Stimulated activated naive CD4-positive, alpha-beta T cell treated with Interleukin-2 at 50 U/mL for 16 hours (primary cell): ENCODE measurements at places on chromosomes 6 and 20.

DNA sequence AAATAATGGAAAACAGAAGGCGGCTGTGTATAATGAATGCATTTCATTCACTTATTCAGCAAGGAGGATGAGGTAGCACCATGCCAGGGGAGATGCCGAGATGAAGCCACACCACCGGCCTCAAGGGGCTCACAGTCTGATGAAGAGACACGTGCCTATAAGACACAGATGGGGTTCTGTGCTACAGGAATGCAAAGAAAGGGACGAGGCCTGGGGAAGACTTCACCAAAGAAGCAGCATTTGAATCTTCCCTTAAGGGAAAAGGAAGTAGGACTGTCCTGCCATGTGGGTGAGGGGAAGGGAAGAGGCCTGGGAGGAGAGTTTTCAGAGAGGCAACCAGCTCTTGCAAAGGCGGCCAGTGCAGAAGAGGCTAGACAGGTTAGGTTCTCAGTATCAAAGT is 98.9 kb downstream of the PSMG4 start:
- DNase-seq: no peak

- DNase-seq: no peak
Observed at GRCh38 chr6:117272032-117272866, 6.9 kb downstream of the VGLL2 start.

DNA sequence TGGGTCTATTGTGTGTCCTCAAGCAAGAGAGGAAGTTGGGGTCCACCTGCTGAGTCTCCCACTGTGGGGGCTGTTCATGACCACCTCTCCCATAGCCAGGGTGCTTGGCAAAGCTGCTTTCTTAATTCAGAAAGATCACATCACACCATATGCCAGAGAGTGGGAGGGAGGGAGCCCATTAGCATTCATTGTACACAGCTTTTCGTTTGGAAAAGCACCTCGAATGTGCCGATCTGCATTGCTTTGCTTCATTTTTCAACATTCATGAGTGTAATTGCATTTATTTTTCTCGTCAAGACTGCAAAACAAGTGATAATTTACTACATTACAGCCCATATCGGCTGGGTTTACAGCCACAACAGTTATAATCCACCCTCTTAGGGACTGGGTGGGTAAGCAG is 327.3 kb downstream of the PTPRT start:
- no peak for DNase-seq

- DNase-seq: no peak
Observed at GRCh38 chr20:14478126-14478525, 140.7 kb upstream of the FLRT3 start.

- DNase-seq: no peak
Observed at GRCh38 chr6:23783901-23784300, 342.1 kb upstream of the NRSN1 start.

- no peak for DNase-seq
Observed at GRCh38 chr6:75802366-75802765, 53.3 kb downstream of the MYO6 start.

GRCh38 chr20:16321291-16321690 is 252.0 kb downstream of the KIF16B start:
- no peak for DNase-seq

GRCh38 chr20:58855506-58856389 is 3.2 kb downstream of the GNAS start:
- DNase-seq: no peak

- no peak for DNase-seq
Observed at GRCh38 chr6:145271040-145271439, 464.3 kb downstream of the EPM2A start.

GRCh38 chr6:20436719-20437118 is 35.0 kb downstream of the E2F3 start:
- no peak for DNase-seq

- DNase-seq: no peak
Observed at GRCh38 chr6:65531533-65531932, 175.5 kb downstream of the EYS start.

- DNase-seq: peak; percentile 63
Observed at GRCh38 chr6:113632220-113632864, 224.8 kb upstream of the MARCKS start.

DNA sequence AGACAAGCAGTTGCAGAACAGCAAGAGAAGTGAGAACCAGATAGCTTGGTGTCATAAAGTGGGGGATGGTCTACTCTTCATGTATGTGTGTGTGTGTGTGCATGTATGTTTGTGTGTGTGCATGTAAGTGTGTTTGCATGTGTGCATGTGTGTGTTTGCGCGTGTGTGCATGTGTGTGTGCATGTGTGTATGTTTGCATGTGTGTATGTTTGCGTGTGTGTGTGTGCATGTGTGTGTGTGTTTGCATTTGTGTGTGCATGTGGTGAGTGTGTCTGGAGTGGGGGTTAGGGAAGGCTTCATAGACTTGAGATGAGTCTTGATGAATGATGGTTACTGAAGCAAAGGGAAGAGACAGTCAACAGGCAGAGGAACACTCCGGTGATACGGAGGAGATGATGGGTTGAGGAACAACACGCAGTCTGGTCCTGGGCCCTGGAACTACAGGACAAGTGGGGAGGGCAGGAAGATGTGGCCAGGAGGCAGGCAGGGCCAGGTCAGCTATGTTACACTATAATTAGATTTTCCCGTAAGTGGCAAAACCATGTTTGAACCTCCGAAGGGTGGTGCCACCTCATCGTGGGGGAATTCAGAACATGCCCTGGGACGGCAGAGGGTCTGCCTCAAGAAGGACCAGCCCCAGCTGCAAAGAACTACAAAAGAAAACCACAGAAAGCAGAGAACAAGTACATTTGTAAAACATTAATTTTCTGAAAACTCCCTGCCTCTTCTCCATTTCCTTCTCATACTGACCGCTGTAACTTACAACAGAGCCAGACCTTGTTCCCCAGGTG is 38.7 kb upstream of the PDE10A start:
- no peak for DNase-seq

DNA sequence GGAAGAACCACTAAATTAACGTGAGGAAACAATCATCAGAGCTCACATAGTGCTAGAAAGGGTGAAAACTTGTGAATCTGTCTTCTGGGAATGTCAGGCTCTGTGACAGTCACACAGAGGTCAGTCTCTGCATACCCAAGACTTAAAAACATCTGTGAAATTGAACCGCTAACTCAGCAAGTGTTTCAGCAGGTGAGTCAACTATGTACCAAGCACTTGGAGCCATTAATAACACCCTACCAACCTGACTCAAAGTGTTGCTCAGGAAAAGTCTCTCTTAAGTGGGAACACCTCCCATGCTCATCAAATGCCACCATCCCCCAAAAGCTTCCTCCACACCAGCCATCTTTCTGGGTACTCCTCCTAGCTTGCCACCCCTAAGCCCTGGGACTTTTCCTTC is 92.3 kb upstream of the CARMIL1 start:
- no peak for DNase-seq

- DNase-seq: no peak
Observed at GRCh38 chr20:2515203-2515602, 6.5 kb upstream of the ZNF343 start.

DNA sequence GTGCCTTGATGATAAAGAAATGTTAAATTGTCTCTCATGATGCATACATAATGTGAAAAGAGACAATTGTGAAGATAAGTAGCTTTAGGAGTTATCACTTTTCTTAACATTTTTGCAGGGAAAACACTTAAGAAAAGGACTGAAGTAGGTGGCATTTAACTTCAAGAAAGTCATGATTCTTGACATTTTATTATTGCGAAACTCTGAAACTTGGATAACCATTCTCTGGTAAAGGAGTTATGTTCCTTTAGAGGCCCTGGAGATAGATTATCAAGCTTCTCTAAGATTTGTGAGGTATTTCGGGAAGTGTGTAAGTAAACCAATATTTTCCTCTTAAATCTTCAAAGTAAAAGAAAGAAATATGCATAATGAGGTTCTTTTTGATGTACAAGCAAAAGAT is 38.5 kb downstream of the HTR1B start:
- DNase-seq: no peak

GRCh38 chr20:22579711-22580697 is 4.4 kb downstream of the FOXA2 start:
- DNase-seq: no peak

GRCh38 chr6:18506382-18507017 is 119.3 kb downstream of the RNF144B start:
- DNase-seq: no peak

- no peak for DNase-seq
Observed at GRCh38 chr6:40799296-40800140, 212.4 kb upstream of the LRFN2 start.

- no peak for DNase-seq
Observed at GRCh38 chr6:124812067-124812466, 150.2 kb upstream of the RNF217 start.

GRCh38 chr6:106617302-106617701 is 12.0 kb downstream of the RTN4IP1 start:
- DNase-seq: no peak

DNA sequence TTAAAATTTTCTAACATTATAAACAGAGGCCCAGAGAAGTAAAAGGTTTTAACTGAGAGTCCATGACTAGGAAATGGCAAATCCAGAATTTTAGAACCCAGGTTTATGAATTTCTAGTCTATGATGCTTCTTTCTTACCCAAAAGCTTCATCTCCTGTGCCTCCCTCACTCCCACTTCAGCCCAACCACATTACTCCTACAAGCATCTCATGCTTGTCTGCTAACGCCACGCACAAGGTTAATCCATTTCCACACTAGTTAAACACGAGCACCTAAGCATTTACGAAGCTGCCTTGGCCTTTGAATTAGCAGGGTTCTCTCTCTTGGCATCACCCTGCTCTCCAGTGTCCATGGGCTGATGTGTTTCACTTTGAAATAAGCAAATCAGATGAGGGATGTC is 32.0 kb downstream of the TNFRSF21 start:
- no peak for DNase-seq

- DNase-seq: no peak
Observed at GRCh38 chr6:65161661-65162060, 545.4 kb downstream of the EYS start.

DNA sequence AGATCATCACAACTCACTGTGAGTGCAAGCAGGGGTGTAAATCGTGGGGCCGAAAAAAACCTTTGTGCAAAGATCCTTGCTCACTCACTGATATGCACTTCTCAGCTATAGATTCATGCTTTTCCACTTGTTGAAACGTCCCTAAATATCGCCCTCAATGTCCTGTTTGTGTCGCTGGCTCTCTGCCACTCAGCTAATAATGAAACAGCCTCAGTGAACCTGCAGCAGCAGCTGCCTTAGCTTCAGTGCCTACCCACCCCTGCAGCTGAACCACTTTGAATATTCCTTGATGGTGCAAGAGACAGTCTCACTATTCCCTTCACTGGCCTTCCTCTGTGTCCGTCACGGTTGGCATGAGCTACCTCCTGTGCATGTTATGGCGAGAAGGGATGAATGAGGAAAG is 128.9 kb upstream of the NAA20 start:
- DNase-seq: no peak

DNA sequence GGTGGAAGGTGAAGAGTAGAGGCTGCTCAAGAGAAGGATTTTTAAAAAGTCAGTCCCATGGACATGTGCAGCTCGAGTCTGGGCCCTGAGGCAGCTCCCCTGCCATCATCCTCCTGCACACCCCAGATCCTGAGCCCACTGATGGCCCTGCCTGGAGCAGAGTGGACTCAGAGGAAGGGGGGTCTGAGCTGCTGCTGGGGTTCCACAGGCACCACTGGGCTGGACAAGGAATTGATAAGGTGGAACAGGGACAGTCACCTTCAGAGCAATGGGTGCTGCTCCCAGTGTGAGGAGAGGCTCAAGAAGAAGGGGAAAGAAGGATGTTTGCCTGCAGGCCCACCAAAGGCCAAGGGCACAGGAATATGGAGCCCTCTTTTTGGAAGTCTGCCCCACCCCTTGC is 6.2 kb downstream of the ULBP2 start:
- no peak for DNase-seq

GRCh38 chr6:43803055-43803782 is 33.2 kb downstream of the VEGFA start:
- no peak for DNase-seq

DNA sequence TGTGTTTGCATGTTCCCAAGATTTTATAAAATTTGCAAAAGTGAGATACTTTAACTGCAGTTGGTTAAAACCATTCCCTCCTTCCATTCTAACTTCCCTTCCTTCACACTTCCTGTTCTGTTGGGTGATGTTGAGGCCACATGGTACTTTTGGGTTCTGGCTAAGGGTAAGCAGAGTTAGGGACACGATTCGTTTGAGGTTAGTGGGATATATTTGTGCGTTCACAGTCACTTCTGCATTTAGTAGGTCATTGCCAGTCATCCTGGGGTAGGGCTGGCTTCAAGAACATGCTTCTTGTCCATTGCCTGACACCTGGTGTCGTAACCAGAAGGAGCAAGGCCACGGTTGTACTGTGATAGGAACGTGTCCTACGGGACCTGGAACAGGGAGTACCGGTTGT is 340.1 kb downstream of the ZFAND3 start:
- no peak for DNase-seq

GRCh38 chr20:37775200-37775599 is 81.4 kb downstream of the CTNNBL1 start:
- no peak for DNase-seq

DNA sequence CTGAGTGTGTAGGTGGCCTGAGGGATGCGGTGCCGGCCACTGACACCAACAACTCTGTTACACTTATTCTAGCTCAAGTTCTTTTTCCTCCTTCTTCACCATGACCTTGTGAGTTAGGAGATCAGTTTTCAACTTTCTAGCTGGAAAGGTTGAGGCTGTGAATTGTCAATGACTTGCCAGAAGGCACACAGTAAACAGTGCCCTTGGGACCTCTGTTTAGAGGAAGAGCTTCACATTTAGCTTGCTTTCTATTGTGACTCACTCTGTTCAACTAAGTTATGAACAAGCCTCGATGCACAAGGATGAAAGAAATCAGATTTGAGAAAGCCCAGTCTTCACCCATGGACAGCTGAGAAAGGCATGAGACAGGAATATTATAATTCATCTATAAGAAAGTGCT is 455.6 kb downstream of the MAFB start:
- DNase-seq: no peak

DNA sequence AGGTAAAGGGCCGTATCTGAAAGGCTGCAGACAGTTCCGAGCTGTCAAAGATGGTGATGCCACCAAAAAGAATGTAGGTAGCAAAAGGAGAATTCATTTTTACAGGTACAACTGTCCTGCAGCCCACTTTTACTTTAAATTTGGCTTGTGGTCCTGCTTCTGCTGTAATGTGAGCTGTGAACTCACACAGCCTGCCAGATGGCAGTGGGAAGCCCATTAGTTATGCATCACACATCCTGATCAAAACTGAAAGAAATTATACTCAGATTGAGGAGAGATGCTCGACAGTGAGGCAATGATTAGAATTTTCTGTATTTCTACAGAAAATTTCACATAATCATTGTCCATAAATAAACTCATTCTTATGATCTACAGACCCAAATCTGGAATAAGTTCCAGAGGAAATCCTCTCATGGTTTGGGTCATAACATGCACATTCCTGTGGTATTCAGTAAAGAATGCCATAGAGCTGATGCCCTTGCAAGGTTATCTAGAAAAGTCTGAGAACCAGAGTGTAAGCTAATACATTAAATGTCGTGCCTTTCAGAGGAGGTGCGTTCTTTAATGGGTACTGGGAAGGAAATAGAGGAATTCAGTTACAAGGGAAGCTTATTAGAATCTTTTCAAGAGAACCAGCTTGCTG is 23.9 kb upstream of the E2F3 start:
- no peak for DNase-seq

- DNase-seq: no peak
Observed at GRCh38 chr6:118931436-118931835, 3.5 kb downstream of the MCM9 start.

GRCh38 chr6:4813055-4813454 is 36.9 kb downstream of the CDYL start:
- DNase-seq: no peak

GRCh38 chr20:4794846-4795245 is 73.1 kb downstream of the PRND start:
- no peak for DNase-seq
